ENCODE measurements at places on chromosomes 11 and 22.

- no peak for DNase-seq
Observed at GRCh38 chr11:6096417-6096816, 11.1 kb upstream of the OR56B4 start.

- DNase-seq = no peak
Observed at GRCh38 chr22:39514373-39514973, 5.9 kb upstream of the ATF4 start.

DNA sequence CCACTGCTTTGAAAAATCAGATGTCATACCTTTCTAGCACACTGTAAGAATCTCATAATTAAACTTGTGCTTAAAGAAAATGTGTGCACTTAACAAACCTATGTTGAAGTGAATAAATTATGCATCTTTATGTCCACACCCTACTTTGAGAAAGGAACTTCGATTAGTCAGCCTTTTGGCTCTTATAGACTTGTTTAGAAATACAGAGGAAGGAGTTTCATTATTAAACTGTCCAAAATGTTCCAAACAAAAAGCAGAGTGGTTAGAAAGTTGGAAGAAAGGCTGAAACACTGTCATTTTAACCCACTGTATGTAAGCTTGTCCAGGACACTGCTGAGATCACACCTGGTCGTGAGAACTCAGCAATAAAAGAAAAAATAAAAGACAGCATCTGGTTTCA is 863.2 kb upstream of the CHORDC1 start:
- no peak for DNase-seq

GRCh38 chr11:27183672-27184457 is 143.2 kb downstream of the BBOX1 start:
- DNase-seq = peak; percentile 12

GRCh38 chr11:109547356-109548027 is 125.5 kb downstream of the C11orf87 start:
- DNase-seq = no peak

DNA sequence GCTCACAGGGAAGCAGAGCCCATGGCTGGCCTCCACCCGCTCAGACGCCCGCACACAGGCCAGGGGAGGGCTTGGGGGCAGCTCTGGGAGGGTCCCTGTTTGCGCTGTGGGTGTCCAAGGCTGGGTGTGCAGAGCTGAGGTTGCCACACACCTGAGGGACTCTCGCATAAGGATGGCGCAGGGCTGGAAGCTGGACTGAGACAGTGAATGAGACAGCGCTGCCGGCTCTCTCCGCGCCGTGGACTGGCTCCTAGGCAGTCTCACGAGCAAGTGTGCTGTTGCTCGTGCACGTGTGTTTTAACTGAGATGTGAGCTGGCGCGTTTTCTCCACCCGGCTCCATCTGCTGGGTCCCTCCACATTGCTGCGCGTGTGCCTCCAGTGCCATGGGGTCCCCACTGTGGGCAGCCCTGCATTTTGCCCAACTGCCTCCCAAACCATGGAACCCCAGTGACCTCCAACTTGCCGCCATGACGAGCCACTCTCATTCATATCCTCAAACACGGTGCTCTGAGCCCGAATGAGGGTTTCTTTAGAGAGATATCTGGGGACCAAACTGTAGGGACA is 4.2 kb upstream of the BID start:
- DNase-seq = no peak

- DNase-seq = no peak
Observed at GRCh38 chr22:17965538-17966402, 58.6 kb downstream of the MICAL3 start.

GRCh38 chr22:31354515-31354914 is 8.4 kb upstream of the PATZ1 start:
- no peak for DNase-seq

DNA sequence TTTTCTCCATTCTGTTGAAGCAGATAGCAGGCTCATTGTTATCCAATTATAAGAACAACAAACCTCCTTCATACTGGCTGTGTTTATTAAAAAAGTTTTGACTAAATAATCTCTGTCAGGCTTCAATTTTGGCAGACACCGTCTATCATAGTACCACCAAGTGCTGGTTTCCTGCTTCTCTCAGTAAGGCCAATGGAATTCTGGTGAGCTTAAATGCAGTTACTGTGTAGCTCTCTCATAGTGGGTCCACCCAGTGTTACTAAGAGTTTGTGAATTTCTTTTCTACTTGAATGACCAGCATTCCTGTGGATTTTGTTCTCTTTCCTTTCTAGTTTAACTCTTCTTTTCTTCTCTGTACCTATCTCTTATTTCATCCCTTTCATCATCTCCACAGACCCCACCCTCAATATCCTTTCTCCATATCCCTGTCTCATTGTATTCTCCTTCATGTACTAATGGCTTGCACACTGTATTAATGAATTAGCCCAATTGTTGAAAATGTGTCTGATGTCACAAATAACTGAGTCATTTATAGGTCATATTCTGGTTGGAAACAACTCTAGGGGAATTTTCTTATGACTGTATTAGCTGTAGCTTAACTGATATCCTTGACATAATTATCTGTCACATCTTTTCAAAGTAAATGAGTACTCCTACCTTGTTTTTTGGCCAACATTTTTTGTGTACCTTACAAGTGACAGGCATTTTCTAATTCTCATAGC is 372.1 kb downstream of the FAT3 start:
- no peak for DNase-seq

DNA sequence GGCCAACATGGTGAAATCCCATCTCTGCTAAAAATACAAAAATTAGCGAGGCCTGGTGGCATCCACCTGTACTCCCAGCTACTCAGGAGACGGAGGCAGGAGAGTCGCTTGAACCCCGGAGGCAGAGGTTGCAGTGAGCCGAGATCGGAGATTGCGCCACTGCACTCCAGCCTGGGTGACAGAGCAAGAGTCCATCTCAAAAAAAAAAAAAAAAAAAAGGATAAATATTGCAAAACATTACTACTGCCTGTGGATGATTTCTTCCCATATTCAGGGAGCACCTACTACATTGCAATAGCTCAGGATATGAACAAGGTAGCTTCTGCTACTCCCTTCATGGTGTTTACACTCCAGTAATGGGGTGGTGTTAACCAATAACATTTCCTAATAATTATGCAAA is 980.6 kb downstream of the NTM start:
- no peak for DNase-seq

DNA sequence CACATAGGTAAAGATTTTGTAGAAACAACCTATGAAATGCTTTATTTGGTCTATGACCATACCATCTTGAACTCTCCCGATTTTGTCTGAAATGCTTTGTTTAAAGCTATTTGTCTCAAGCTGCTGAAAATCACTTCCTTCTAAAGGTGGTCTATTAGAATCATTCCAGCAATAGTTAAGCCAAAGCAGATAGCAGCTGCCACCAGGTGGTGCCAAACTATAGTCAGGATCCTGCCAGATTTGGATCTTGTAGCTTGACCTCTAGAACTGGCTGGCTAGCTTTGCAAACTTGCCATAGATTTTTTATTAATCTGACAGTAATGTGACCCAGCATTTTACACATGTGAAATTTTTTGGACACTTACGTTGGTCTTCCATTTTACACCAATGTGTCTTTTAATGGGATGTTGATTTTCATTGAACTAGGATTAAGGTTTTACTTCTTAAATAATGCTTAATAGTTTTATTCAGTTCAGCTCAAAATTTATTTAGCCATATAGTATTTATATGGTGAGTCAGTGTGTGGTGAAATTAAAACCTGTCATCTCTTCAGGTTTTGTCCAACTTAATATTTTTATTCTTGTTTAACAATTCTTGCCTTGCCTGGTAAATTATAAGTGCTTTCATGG is 19.7 kb downstream of the CTR9 start:
- DNase-seq = no peak

DNA sequence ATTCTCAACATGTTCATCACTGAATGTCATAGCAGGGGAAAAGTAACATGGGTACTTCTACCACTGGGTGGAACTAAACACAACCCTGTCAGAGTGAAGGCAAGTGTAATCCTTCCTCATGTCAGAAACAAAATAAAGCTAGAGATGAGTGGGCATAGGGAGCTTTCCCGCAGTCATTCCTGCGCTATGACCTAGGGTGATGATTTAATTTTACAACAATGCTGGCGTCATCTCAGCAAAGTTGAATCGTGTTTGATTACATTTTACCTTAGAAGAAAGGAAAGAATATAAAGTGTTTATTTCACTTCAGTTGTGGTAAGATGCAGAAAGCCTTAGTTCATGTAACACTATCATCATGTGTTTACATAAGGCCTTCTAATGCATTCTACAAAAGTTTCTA is 355.6 kb downstream of the METTL15 start:
- DNase-seq = no peak

DNA sequence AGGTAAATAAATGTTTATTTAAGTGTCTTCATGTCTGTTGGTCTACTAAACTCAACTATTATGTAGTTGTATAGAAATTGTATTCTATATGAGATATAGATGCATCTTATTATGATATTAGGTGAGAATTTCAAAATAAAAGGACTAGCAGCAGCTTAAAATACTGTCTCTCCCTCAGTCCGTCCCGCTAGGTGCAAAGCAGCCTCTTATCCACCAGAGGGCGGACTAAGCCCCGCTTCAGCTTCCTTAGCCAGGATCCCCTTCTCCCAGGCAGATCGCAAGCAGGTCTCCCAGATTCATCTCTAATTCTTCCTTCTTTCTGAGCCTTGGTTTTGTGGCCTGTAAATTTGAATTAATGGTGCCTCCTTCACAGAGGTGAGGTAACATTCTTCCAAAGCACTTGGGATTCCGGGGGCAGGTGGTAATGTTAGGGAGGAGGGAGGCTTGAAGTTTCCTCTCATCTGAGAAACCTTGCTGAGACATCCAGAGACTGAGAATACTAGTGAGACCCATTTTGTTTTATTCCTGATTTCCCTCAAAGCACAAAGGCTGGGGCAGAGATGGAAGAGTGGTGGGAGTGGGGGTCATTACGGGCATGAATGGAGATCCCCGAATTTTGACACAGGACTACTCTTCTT is 13.5 kb upstream of the INSC start:
- DNase-seq = peak; percentile 19

- DNase-seq = peak; percentile 13
Observed at GRCh38 chr11:69010964-69011623, 2.0 kb downstream of the MRGPRF start.

DNA sequence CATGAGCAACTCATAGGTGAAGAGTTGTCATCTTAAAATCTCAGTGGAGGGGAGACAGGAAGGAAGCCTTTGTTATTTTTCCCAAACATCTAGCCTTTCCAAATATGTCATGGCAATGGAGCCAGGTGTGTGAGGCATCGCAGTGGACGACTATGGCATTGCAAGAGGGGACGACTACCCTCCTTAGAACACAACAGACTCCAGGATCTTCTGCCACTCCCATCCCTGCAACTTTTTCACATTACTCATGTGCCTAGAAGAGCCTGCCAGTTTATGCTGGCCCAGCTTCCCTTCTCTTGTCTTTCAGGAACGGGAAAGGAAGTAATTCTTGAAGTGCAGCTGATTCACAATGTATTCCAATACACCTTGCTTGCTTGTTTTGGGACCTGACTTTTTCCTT is 1008.4 kb downstream of the OPCML start:
- DNase-seq = no peak

- no peak for DNase-seq
Observed at GRCh38 chr11:32706985-32707741, 87.3 kb downstream of the CCDC73 start.

DNA sequence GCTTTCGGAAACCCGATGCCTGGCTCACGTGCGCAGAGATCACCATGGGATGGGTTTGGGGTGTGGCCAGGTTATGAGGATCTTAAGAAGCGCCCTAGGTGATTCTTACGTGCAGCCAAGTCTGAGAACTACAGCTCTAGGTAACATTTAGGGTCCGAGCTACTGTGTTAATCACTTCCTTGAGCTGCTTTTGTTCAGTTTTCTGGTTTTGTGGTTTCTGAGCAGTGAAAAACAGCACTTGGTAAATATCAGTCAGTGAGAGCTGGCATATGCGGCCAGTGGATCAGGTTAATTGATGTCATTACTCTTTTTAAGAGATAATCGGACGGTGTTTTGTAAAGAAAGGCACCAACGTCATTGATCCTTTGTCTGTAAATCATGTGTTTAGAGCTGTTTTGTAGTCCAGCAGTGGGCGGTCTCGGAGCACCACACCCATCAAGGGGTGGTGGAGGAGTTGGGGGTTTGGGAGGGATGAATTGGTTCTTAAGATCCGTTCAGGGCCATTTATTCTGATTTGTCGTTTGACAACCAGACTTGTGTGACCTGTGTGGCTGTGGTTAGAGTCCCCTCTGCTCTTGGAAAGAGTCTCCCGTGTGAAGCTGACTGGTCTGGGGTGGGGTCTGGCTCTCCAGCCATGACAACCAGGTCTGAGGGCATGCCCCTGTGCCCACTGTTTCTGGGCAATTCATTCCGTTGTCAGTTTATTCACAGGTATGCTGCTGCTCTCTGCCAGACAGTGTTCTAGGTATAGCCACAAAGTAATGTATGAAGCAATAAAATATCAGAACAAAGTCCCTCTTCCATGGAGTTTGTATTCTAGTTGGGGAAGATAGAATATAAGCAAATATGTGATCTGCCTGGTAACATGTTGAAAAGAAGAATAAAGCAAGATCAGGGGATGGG is 61.9 kb upstream of the SORL1-AS1 start:
- no peak for DNase-seq

DNA sequence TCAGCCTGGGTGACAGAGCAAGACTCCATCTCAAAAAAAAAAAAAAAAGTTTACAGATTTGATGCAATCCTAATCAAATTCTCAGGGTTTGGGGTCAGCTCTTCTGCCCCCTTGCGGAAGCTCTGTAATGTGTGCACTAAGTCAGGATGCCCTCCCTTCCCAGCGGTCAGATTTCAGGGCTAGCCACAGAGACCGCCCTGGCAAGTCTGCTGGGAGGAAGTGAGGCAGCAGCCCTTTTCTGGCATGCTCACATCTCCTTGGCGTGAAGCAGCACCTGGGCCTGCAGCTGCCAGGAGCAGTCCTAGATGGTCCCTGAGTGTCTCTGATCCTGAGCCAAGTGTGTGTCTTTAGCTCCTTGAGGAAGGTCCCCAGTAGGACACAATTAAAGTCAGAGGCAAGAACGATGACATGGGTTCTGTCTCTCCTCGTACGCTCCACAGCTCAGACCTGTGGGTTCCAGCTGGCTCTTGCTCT is 10.9 kb upstream of the APOBEC3C start:
- DNase-seq = peak; percentile 44

DNA sequence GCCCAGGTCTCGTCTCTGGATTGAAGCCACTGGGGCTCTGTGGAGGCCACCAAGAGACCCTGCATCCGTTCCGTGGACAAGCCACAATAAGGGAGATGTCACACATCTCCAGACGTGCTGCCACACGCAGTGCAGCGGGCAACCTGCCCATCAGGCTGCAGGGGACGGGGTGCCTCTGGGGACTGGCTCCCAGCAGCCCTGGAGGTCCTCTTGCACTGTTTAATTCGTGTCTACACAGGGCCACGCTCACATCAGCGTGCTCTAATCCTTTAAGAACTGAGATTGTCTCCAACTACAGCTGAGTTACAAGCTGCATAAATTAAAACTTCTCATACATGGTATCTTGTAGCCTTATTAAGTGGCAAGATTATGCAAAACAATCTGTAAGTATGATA is 1232.2 kb downstream of the BRD1 start:
- no peak for DNase-seq

- DNase-seq = no peak
Observed at GRCh38 chr11:723120-723883, 17.3 kb downstream of the EPS8L2 start.
